DMS 273 treated with DMSO at 0.1 percent for 48 hours (cell line): ENCODE measurements at places on chromosomes 12 and 14.
A peak's percentile ranks its signal among the peaks of the same experiment; 100 is the strongest.

GRCh38 chr12:130298322-130299021 is 39.2 kb upstream of the PIWIL1 start:
- DNase-seq, result no peak

GRCh38 chr12:111169456-111169855 is 199.4 kb downstream of the PHETA1 start:
- no peak for DNase-seq

DNA sequence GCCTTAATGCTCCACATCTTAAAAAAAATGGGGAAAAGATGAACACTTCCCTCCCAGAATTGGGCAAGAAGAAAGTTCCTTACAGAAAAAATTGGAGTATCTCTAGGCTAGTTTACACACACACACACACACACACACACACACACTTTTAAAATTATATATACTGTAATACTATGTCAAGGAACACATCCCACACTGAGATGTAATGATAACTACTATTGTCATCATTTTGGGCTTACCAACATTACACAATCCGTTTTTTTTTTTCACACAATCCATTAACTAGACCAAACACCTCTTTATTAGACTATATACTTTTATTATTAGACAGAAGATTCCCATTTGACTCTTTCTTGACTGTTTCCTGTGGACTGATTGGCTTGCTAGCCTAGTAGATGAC is 2.5 kb downstream of the LTBR start:
- no peak for DNase-seq

GRCh38 chr12:31897781-31898503 is 61.3 kb upstream of the RESF1 start:
- DNase-seq, result peak; percentile 10

DNA sequence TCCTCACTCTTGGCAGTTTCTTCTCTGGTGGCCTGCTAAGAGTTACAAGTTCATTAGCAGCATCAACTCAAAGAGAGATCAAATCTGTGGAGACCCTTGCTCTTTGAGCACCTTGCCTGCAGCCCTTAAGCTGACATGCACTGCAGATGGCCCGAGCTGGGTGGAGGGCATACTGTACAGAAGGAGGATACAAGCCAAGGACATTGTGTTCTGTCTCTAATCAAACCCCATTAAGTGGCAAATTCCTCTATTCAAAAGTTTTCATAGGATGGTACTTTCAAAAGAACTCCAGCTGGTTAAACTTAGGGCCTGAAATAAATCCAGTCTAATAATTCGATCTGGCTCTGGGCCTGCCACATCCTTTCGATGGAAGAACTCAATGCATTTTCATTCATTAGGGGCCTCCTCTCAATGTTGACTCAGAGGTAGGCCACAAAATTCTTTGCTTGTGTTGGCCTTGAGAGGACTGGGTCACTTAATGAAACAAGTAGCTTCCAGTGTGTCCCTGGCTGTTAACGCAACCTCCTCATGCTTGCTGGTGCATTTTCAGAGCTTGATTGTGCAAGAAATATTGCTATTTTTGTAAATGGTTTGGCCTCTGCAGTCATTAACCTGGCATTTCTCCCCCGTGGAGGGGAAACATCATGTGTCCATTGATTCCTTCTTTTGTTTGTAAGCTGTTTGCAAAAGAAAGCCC is 318.2 kb downstream of the NUAK1 start:
- no peak for DNase-seq
